Sigmoid colon (tissue), 7 donors: ENCODE measurements at places on chromosomes 1 and 21. TPM values are rescaled to one million over a fixed set of nuclear protein-coding genes. Genes with fewer than 3 reads are reported as not detected.

DNA sequence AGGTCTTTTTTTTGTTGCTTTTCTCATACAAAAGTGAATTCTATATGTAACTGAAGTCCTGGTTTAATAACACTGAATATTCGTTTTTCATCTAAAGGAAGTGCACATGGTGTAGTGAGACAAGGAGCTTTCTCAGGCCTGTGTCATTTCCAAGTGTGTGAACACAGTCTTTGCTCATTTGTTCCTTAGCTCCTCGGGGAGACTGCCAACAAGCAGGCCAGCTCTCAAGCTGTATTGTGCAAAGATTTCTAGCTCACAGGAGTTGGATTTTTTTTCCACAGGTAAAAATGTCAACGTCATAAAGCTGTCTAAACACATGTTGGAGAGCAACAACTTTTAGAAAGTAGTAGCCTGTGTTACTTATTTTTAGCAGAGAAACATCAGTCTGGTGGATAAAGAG is 87.8 kb upstream of the S1PR1 start:
- H3K4me1 ChIP-seq = no peaks in the 10 kb centered on the region
- no peak overlapping the region for H3K4me3 ChIP-seq
- H3K27ac ChIP-seq = no peak overlapping the region
- no peak for DNase-seq

GRCh38 chr1:24164004-24164403 is 21.1 kb upstream of the IL22RA1 start:
- no peaks in the 10 kb centered on the region for H3K36me3 ChIP-seq
- DNase-seq = no peak
- no peaks in the 10 kb centered on the region for H3K27me3 ChIP-seq
- no peaks in the 10 kb centered on the region for H3K4me1 ChIP-seq

DNA sequence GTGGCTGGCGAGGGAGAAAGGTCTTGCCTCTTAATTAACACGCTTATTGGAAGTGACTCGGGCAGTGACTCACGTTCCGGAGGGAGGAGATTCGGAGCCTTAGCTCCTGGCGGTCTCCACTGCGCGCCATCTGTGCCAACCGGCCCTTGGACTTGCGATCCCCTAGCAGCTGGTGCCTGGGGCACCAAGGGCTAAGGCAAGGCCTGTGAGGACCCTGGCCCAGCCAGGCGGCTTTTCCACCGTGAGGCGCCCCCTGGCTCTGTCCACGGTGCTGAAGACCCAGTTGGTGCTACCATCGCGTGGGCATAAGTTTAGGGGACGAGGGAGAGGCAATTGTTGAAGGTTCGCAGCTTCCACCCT is 1.3 kb upstream of the SYT6 start:
- no peak overlapping the region for H3K27ac ChIP-seq
- DNase-seq = no peak

GRCh38 chr1:10236405-10237156 is 26.2 kb downstream of the KIF1B start:
- DNase-seq = no peak
- no peaks in the 10 kb centered on the region for H3K27me3 ChIP-seq
- H3K36me3 ChIP-seq = peaks cover 18% of the 10 kb centered on the region
- no peak overlapping the region for H3K27ac ChIP-seq

Gene KIAA0040
- polyA plus RNA-seq = 6.6 TPM
